ENCODE measurements at places on chromosomes 5 and 9. TPM values are rescaled to one million over a fixed set of nuclear protein-coding genes. Genes with fewer than 3 reads are reported as not detected.
A peak's percentile ranks its signal among the peaks of the same experiment; 100 is the strongest.

Gene INSL6
- polyA plus RNA-seq: 0.60 TPM

Gene MRPS27
- polyA plus RNA-seq: 80.1 TPM

Gene FAM193B
- 93.8 TPM for polyA plus RNA-seq

Gene ZNF189
- 54.5 TPM for polyA plus RNA-seq

Gene LRRC70
- 7.3 TPM for polyA plus RNA-seq

Gene ACOT12
- polyA plus RNA-seq: 1.2 TPM

Gene HTR1A
- not detected for polyA plus RNA-seq

- DNase-seq: no peak
Observed at GRCh38 chr9:11199335-11199734, 586.5 kb upstream of the PTPRD start.

- DNase-seq: no peak
Observed at GRCh38 chr5:71836084-71836483, 117.0 kb downstream of the CARTPT start.

GRCh38 chr5:9156282-9156681 is 389.6 kb downstream of the SEMA5A start:
- DNase-seq: peak; percentile 46

- DNase-seq: no peak
Observed at GRCh38 chr9:86856259-86856658, 91.0 kb downstream of the GAS1 start.

- no peak for DNase-seq
Observed at GRCh38 chr9:744790-745484, 96.6 kb upstream of the DMRT1 start.

DNA sequence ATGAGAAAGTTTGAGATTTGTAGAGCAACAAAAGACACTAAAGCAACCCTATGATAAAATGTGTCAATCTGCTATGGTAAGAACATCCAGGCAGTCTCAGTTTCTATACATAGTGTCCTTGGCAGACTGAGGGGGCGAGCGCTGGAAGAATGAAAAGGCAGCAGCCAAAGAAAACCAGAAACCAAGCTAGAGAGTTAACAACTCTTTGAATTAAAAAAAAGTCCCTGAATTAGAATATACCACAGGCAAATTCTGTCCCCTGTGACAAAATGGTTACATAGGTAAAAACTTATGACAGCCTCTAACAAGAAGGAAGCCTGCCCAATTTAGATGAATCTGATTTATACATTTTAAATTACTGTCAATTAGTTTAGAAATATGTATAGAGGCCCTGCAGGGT is 106.7 kb downstream of the OXCT1 start:
- DNase-seq: no peak

DNA sequence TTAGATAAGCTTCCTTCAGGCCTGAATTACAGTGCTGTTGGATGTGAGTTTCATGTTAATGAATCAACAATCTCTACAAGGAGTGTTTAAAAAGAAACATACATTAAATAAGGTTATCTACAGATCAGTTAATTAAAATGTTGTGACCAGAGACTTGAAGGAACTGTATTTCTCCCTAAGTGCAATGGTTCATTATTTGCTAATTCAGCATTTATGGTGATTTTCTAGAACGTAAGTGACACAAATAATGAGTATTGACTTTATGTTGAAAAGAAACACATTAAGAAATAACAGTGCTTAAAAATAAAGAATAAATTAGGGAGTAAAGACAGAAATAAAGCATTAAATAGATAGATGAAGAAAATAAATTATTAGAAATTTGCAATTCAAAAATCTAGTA is 74.5 kb downstream of the ADAMTSL1 start:
- DNase-seq: no peak

DNA sequence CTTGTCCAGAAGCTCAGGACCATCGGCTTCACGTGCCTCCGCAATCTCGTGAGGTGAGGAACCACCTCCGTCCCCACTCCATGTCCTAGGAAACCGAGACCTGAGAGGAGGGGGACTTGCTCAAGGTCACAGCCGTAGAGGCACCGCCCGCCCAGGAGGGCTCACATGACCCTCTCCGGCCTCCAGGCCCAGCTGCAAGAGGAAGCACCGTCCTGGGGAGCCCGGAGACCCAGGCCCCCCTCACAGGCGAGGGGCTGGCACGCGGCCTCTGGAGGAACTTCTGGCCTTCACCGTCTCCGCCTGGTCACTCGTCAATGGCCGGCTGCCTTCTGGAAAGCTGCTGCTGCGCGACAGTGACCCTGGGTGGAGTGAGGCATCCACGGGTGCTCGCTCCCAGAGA is 24.2 kb downstream of the FAM78A start:
- DNase-seq: no peak

DNA sequence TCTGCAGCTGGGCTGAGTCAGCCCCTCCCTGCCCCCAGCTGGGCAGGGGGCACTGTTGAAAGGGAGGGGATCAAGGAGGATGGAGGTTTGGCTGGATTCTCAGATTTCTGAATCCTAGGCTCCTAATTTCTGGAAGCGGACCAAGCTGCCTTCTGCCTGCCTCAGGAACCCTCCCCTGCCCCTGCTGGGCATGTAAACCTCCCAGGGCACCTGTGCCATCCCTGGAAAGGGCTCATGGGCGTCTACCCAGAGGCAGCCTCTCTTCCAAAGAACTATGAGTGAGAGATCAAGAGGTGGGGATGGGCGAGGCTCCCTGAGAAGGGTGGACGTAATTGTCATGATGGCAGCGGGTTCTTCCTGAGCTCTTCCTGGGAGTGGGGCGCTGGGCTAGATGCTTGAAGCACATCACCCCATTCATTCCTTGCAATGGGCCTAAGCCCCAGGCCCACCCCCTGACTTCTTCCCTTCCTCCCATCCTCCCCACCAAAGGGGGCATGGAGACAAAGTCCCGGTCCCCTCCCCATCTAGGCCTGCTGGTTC is 21.6 kb downstream of the CSF1R start:
- no peak for DNase-seq

DNA sequence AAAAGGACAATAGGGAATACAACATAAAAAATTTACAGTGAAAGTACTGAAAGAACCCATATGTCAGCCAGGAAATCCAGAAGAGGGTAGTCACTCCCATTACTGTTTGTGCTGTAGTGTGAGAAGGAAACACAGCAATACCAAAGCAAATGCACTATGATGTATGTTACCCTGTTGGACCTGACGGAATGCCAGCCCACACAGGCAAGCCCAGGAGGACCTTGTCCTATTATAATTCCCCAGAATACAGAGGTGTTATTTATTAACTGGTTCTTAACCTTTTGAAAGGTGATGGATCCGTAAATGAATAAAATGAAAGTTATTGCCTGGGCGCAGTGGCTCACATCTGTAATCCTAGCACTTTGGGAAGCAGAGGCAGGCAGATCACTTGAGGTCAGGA is 79.0 kb downstream of the GDA start:
- DNase-seq: no peak

DNA sequence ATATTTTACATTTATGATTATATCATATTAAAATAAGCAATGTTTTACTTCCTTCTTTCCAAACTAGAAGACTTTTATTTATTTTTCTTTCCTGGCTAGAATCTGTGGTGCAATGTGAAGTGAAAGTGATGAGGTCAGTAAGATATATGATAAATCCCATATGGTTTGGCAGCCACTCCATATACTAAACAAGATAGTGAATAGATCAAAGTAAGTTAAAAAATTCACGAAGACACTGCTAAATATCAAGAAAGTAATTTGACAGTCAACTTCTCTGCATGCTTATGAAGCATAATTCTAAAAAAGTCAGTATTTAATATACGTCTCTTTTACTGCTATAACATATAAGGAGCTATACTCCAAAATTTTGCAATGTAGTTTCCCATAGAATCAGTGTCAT is 972.8 kb downstream of the DTWD2 start:
- no peak for DNase-seq
